ENCODE measurements at places on chromosomes 6 and 20.

GRCh38 chr6:83958241-83958685, 75.3 kb upstream of the MRAP2 start:
- DNase-seq: no peak

- no peak for DNase-seq
These were observed 671 bp downstream of the E2F1 start for GRCh38 chr20:33685328-33686099.

DNA sequence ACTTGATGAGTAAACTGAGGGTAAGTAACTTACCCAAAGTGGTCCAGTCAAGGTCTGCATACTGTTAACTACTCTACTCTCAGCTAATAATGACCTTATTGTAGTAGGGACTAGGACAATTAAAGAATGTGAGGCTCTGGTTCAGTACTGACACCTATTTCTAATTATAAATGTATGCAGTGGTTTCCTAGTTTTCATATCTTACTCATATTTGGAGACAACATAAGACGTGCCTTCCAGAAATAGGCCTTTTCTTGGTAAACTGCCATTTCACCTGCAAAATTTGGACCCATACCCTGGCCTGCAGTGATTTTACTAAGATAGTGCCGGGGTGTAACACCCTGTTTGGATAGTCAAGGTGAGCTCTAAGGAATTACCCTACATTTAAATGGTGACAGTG, 24.7 kb downstream of the GJA1 start:
- DNase-seq: no peak

GRCh38 chr6:122930252-122931180, 65.5 kb upstream of the CLVS2 start:
- DNase-seq: no peak

- no peak for DNase-seq
These were observed 255.3 kb downstream of the EPM2A start for GRCh38 chr6:145480024-145480423.

DNA sequence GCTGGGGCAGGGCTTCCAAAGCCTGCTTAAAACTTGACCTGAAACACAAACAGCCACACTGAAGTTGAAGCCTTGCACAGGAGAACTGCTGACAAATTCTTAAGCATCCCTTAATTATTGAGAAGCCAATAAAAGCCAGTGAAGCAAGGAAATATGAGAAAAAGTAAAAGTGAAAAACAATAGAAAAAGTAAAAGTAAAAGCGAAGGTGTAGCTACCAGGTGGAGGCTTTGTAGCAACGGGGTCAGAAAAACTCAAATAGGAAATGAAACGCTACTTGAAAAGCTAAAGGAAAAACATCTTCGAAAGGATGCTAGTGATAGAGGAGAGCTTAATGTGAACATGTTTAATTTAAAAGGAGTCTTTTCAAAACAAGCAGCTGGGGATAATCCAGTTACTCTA, 97.4 kb downstream of the IRF4 start:
- DNase-seq: no peak
